Esophagus squamous epithelium (tissue), 5 donors: ENCODE measurements at places on chromosomes 11 and 22. TPM values are rescaled to one million over a fixed set of nuclear protein-coding genes. Genes with fewer than 3 reads are reported as not detected.

C11orf71 gene
- 4.0 TPM for total RNA-seq

RAB1B gene
- 87.9 TPM for total RNA-seq

HOATZ gene
- not detected for total RNA-seq

CLDN5 gene
- total RNA-seq, result 62.9 TPM

OR2AG2 gene
- total RNA-seq, result 0.08 TPM

SGSM1 gene
- total RNA-seq, result 0.09 TPM

WNT11 gene
- 3.2 TPM for total RNA-seq

SLC22A9 gene
- not detected for total RNA-seq

DNA sequence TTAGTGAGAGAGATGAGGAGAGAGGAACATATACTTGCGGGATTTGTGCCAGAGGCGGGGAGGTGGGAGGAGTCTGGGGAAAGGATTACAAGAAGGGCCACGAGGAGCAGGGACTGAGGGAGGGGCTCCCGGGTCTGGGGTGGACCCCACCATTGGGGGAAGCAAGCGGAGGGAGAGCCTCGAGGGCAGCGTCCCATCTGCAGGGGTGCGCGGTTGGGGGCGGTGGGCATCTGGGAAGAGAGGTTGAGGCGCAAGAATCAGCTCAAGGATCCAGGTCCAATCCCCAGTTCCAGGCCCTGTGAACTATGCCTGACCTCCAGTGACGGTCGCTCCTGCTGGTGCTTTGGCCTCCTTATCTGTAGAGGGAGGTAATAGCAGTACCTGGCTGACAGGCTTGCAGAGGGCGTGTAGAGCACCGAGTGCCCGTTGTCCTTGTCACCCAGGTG, 38.0 kb downstream of the ADAMTS15 start:
- H3K27me3 ChIP-seq, result no peaks in the 10 kb centered on the region
- H3K27ac ChIP-seq, result no peak overlapping the region
- H3K36me3 ChIP-seq, result no peaks in the 10 kb centered on the region
- H3K4me1 ChIP-seq, result no peaks in the 10 kb centered on the region

DNA sequence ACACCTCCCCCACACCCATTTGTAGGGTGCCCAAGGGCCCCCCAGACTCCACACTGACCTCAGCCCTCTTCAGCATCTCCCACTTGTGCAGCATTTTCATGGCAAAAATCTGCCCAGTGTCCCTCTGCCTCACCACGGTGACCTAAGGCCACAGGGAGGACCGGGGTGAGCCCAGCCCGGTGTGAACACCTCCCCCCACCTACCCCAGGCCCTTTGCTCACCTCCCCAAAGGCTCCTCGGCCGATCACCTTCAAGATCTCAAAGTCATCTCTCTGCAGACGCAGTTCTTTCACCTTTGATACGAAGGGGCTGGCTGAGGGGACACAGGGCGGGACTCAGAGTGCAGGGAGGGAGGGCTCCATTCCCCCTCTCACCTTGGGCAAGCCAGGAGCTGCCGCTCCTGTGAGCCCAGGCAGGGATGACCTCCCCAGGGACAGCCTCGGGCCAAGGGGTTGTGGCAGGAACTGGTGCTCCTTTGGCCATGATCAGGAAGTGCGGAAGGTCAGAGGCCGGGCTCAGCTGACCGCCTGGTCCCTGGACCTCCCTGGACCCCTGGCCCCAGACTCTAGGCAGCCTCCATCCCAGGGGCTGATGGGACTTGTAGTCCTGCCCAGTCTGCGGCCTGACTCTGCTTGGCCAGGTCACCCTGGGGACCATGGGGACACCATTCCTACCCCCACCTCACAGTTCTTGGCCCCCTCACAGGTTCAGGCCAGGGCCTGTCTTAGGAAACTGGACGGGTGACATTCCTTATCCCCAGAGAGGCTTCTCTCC, 2.7 kb downstream of the CDC42BPG start:
- peak overlapping the region; percentile 72 for H3K4me3 ChIP-seq
- DNase-seq, result no peak
- H3K27me3 ChIP-seq, result no peaks in the 10 kb centered on the region
- peaks cover 8% of the 10 kb centered on the region for H3K4me1 ChIP-seq

- no peak overlapping the region for H3K27ac ChIP-seq
- peaks cover 5% of the 10 kb centered on the region for H3K4me1 ChIP-seq
- no peaks in the 10 kb centered on the region for H3K36me3 ChIP-seq
- H3K27me3 ChIP-seq, result no peaks in the 10 kb centered on the region
These were observed 23.5 kb upstream of the TMEM123 start for GRCh38 chr11:102476069-102476468.

DNA sequence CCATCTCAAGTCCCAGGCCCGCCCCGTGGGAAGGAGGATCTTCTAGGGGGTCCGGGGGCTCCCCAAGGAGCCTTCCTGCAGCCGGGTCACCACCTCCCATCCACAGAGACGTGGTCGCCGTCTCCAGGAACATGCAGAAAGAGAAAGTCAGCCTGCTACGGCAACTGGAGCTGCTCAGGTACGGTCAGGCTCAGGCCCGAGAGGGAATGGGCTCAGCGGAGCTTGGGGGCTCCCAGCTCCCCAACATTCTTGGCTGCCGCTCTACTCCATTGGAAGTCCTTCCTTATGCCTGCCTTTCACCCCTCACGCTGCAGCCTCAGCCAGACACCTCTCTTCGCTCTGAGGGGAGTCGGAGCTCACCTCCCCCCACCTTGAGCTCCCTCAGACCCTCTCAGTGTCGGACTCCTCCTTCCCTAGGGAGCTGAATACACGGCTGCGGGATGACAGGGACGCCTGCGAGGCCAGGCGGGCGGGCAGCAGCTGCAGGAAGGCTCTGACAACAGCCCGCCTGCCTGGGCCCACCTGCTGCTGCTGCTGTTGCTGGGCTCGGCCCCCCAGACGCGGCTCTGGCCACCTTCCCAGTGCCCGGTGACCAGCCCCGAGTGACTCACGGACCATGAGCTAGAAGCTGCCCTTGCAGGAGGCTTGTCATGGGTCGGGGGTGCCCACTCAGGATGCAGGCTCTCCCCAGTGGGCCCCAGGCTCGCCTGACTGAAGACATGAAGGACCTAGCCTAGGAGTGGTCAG, 1.5 kb upstream of the CD151 start:
- H3K27me3 ChIP-seq, result no peaks in the 10 kb centered on the region
- peak overlapping the region; percentile 1 for H3K4me3 ChIP-seq
- peaks cover 73% of the 10 kb centered on the region for H3K4me1 ChIP-seq
- no peak for DNase-seq
- H3K27ac ChIP-seq, result no peak overlapping the region
- no peaks in the 10 kb centered on the region for H3K36me3 ChIP-seq

DNA sequence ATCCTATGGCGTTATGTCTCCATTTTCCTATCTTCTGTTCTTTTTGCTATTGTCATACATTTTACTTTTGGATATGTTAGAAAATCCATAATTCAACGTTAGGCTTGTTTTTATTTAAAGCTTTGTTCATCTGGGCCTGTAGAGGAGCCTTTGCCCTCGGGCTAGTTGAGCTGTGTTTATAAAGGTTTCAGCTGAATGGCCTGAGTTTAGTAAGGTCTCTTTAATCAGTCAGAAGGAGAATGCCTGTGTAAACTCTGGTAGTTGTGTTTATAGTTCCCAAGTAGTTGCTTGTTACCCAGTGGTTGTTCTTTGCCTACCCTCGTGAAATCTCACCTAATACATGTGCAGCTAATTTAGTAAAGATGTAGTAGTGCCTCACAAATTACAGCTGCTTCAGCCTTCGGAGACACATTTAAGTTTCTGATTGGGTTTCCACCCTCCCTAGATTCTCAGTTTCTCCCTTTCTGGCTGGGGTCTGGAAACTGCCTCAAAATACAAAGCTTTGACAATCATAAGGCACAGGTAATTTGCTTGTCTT, 33.1 kb downstream of the MTMR3 start:
- no peak overlapping the region for H3K4me3 ChIP-seq
- DNase-seq, result no peak
- no peaks in the 10 kb centered on the region for H3K27me3 ChIP-seq

DNA sequence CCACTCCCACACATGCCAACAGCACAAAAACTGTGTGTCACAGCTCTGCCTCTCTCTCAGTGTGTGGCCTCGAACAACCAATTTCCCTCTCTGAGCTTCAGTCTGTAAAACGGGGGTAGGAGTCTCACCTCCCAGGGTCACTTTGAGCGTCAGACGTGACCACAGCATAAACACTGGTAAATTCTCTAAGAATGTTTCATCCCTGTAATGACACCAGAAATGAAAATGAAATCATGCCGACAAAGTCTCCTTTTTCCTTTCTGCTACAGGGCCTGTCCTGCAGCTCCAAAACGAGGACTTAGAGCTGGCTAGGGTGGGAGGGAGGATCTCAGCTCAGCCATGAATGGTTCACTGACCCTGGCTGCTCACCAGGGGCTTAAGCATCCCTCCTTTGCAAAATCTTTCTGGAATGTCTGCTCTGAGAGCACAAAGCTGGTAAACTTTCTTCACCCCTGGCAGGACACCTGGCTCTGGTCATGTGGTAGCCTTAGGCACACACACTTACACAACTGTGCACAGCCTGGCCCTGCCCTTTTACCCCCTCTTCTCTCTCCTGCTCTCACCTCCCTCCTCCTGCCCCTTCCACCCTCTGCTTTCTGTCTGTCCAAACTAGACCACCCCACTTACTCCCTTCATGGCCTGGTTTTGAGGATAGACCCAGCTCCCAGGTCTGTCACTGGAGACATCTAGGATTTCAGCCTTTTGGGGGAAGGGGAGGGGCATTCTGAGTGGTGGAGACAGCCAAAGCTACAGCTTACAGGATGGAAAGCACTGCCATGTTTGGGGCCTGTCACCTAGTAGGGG, 12.3 kb upstream of the TSKU start:
- H3K27ac ChIP-seq, result peak overlapping the region; percentile 85
- DNase-seq, result no peak
- H3K4me1 ChIP-seq, result peaks cover 94% of the 10 kb centered on the region
- H3K36me3 ChIP-seq, result no peaks in the 10 kb centered on the region
- H3K4me3 ChIP-seq, result no peak overlapping the region

DNA sequence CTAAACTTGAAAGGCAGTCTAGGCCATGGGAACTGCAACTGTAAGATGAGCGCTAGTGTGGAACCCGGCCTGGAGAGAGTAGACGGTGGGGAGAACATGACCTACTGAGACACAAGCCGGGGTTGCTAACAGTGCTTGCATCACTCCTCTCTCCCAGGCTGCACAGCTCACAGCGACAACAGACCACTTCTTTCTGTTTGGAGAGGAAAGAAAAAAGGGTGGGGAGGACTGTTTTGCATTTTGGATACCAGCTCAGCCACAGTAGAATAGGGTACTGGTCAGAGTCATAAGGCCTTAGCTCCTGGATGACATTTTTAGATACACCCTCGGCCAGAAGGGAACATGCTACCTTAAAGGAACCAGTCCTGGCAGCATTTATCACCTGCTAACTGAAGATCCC, 22.2 kb upstream of the OR52M1 start:
- H3K27me3 ChIP-seq, result no peaks in the 10 kb centered on the region
- H3K4me3 ChIP-seq, result no peak overlapping the region
- no peak for DNase-seq

DNA sequence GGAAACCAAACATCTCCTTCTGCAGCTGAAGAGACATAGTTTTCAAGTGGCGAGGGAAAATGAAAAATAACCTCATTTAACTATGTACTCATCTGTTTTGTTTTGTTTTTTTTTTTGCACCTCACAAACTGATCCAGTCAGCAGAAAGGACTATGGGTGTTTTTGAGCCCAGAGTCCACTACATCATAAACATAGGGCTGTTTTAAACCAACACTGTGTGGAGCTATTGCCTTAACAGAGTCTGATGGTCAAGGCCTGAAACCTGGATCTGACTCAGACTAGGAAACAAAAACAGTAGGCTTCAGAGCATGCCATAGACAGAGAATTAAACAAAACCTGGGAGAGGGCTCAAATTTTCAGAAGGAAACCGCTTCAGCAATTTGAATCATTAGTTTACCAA, 99.3 kb upstream of the FSHB start:
- H3K27me3 ChIP-seq, result no peaks in the 10 kb centered on the region
- H3K27ac ChIP-seq, result no peak overlapping the region
- no peak for DNase-seq
- H3K36me3 ChIP-seq, result no peaks in the 10 kb centered on the region

DNA sequence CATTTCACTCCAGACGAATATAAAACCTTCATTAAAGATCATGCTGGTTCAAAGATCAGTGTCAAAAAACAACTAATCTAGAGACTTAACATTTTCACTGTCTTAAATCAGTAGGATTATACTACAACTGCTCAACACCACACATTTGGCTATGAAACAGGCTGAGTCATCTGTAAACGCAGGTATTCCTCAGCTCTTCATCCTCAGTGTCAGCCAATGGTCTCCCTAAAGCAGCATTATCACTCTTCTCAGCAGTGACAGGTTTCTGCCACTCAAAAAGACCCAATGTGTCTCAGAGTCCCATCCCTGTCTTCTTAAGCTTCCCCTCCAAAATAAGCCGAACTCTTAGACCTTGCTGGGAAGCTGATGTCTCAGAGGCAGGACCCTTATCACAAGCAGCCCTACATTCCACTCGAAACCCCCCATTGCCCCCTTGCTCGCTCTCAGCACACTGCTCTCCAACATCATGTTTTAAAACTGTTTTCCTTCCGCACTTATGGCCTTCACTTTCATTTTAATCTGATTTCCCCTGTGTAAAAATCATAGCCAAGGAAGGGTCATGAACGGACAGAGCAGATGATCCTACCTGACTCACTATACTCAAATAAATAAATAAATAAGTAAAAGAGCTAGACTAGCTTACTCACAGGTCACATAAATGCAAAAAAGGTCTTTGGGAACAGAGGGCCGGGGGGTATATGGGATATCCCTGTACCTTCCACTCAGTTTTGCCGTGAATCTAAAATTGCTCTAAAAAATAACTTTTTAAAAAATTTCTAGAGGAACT, 23.0 kb downstream of the CDON start:
- no peaks in the 10 kb centered on the region for H3K27me3 ChIP-seq
- H3K4me3 ChIP-seq, result no peak overlapping the region
- H3K4me1 ChIP-seq, result peaks cover 5% of the 10 kb centered on the region
- no peak overlapping the region for H3K27ac ChIP-seq
- no peak for DNase-seq

- H3K4me1 ChIP-seq, result no peaks in the 10 kb centered on the region
- no peak overlapping the region for H3K4me3 ChIP-seq
- no peaks in the 10 kb centered on the region for H3K36me3 ChIP-seq
These were observed 11.0 kb downstream of the RHBDD3 start for GRCh38 chr22:29256606-29257325.

DNA sequence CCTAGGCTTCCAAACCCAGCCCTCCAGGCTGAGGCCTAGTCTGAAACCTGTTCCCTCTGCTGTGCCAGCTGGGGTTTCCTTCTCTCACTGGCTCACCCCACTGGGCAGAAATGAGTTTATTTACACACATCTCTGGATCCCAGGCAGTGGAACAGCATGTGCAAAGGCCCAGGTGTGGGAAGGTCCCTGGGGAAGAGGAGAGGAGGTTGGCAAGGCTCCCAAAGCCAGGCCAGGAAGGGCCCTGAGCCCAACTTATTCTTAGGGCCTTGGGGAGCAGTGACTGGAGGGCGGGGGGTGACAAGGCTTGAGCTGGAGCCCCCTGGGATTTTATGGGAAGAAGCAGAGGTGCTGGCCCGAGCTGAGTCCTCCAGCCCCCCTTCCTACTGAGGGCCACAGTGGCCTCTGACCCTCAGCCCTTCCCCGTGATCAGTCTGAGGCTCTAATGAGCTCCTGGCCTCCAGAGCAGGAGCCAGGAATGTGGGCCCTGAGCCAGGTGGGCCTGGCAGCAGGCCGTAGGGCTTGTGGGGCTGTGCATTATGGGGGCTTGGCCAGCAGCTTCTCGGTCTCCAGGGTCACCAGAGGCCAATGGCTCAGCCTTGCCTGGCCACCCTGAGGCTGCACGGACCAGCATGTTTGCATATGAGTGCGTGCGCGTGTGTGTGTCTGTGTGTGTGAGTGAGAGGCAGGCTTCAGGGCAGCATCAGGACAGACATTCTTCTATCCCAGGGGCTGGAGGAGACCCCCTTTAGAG, 2.9 kb downstream of the MYO7A start:
- H3K4me3 ChIP-seq, result no peak overlapping the region
- no peaks in the 10 kb centered on the region for H3K36me3 ChIP-seq
- no peak overlapping the region for H3K27ac ChIP-seq
- no peaks in the 10 kb centered on the region for H3K27me3 ChIP-seq
- DNase-seq, result no peak
